ENCODE measurements at places on chromosomes 4 and X. TPM values are rescaled to one million over a fixed set of nuclear protein-coding genes. Genes with fewer than 3 reads are reported as not detected.

- no peak overlapping the region for H3K27ac ChIP-seq
- H3K36me3 ChIP-seq = no peaks in the 10 kb centered on the region
- peaks cover 24% of the 10 kb centered on the region for H3K4me1 ChIP-seq
- no peak for DNase-seq
- no peaks in the 10 kb centered on the region for H3K27me3 ChIP-seq
Observed at GRCh38 chr4:10033191-10033881, 12.0 kb upstream of the SLC2A9 start.

- H3K36me3 ChIP-seq = no peaks in the 10 kb centered on the region
- no peak overlapping the region for H3K27ac ChIP-seq
- H3K27me3 ChIP-seq = no peaks in the 10 kb centered on the region
- H3K4me3 ChIP-seq = no peak overlapping the region
Observed at GRCh38 chr4:54513204-54513603, 144.6 kb upstream of the KIT start.

GRCh38 chr4:93178279-93178678 lies 650.3 kb upstream of the ATOH1 start:
- no peak overlapping the region for H3K4me3 ChIP-seq
- no peak for DNase-seq
- H3K36me3 ChIP-seq = no peaks in the 10 kb centered on the region
- H3K27ac ChIP-seq = no peak overlapping the region

- no peaks in the 10 kb centered on the region for H3K4me1 ChIP-seq
- peak; percentile 94 for DNase-seq
- no peak overlapping the region for H3K27ac ChIP-seq
- no peak overlapping the region for H3K4me3 ChIP-seq
Observed at GRCh38 chrX:12701628-12702027, 89.6 kb upstream of the PRPS2 start.

DNA sequence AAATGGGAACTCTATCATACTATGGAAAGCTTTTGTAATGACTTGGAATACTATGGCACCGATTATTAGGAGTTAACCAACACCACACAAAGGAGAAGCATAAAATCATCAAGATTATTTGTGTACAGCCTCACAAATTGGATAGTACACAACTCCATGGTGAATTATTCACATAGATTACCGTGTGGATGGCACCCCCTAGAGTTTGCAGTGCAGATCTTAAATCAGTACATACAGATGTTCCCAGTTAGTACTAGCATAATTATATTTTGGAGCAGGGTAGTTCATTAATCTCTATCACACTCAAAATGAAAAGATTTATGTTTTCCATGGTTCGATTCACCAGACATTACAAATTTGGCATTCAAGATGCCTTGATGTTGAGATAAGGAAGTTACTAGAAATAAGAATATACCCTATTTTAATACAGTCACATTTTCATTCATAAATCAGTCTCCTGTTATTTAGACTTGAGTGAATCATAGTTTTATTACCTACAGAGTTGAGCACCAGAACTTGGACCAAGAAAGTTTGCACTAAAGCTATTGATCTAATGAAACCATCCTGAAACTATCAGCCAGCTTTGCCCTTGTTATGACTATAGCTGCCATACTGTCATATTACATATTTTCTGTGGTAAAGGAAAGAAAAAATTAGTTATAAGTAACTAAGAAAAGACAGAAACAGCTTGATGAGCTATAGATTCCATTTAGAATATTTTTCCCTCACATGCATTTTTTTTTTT lies 531.8 kb downstream of the GLUD2 start:
- H3K27me3 ChIP-seq = no peaks in the 10 kb centered on the region
- peak; percentile 42 for DNase-seq
- H3K4me3 ChIP-seq = no peak overlapping the region
- H3K4me1 ChIP-seq = no peaks in the 10 kb centered on the region
- no peaks in the 10 kb centered on the region for H3K36me3 ChIP-seq
- H3K27ac ChIP-seq = no peak overlapping the region

DNA sequence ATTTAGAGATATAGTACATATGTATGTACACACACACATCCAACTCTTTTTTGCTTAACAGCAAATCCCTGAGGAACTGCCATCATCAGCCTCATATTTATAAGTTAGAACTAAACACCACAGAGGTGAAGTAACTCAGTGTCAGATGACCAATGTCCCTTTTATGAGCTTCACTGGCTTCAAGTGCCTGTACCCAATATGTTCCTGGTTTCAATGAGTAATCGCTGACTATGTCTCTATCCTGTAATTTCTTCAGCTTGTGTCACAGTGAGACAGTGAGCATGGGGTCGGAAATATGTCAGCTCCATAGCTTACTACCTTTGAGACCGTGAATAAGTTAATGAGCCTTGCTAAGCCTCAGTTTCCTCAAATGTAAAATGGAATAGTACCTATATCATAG lies 136.2 kb upstream of the RASGEF1B start:
- no peaks in the 10 kb centered on the region for H3K36me3 ChIP-seq
- H3K4me1 ChIP-seq = no peaks in the 10 kb centered on the region
- no peak overlapping the region for H3K4me3 ChIP-seq
- H3K27ac ChIP-seq = no peak overlapping the region
- no peak for DNase-seq

The MTNR1A gene
- total RNA-seq = 2.1 TPM

The KLB gene
- 0.30 TPM for total RNA-seq

The PRKG2 gene
- 3.3 TPM for total RNA-seq

The VCX2 gene
- not detected for total RNA-seq

The PCYT1B gene
- 13.0 TPM for total RNA-seq

The CNGA1 gene
- total RNA-seq = 1.1 TPM

The AMTN gene
- not detected for total RNA-seq

The CCSER1 gene
- total RNA-seq = 66.1 TPM

Measured in spinal cord (tissue), 10 donors.